ENCODE measurements at places on chromosomes 4 and X.

GRCh38 chr4:177667687-177668086 lies 225.4 kb upstream of the AGA start:
- peak; percentile 2 for DNase-seq

DNA sequence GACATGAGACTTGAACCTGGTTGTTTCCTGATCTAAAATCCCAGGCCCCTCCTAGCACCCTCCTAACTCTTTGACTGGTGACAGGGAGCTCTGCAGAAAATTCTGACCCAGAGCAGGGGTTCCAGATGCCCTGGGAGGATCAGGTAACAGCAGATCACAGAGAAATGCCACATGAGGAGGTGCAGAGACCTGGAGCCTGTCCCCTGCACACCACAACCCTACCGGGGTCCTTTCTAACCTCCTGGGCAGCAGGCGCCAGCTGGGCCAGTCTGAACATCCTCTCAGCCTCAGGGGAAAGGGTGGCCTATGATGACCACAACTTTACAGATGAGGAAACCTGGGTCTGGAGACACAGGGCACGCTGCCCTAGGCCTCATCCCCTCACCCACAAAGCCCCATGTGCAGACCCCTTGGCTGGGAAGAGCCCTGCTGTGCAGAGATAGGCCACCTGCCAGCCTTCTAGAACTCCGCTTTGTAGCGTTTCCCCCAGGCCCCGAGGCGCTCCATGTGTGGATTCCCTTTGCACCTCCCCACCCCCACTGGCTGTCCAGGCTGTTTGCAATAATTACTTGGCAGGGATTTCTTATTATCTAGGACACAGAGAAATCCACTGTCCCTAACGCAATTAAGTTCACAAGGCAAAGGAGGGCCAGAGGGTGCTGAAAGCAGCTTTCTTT lies 36.5 kb downstream of the WDR1 start:
- DNase-seq, result no peak

- DNase-seq, result no peak
These were observed 20.4 kb upstream of the FMR1NB start for GRCh38 chrX:147960722-147961121.

GRCh38 chr4:188218392-188218791 lies 79.2 kb downstream of the TRIML1 start:
- DNase-seq, result peak; percentile 45

GRCh38 chrX:48663241-48663640 lies 20.4 kb upstream of the WAS start:
- no peak for DNase-seq

DNA sequence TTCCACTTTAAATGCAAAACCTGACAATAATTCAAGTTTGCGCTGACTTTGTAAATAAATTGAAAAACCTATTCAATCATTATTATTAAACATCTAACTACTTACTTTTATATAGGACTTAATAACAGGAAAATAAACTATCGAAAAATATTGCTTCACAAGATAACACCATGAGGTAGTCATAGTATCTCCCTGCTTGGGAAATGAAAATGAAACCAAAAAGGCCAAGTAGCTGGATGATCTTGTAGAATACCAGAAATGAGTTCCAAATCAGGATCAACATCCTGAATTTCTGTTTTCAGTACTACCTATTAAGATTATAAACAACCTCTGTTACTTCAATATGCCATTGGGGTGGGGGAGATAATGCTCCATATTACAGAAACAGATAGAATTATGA lies 58.9 kb downstream of the CHIC2 start:
- no peak for DNase-seq

DNA sequence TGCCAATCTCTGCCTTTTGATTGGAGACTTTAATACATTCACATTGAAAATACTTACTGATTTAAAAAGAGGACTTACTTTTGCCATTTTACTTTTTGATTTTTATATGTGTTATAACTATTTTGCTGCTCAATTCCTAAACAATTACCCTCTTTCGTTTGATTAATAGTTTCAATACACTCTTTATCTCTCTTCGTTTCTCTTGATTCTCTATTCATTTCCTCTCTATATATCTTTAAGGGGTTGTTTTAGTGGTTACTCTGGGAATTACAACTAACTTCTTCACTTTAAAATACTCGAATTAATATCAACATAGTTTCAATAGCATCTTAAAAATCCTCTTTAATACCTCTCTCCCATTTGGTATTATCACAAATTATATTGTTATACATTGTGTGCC lies 116.6 kb downstream of the PTCHD1 start:
- no peak for DNase-seq

DNA sequence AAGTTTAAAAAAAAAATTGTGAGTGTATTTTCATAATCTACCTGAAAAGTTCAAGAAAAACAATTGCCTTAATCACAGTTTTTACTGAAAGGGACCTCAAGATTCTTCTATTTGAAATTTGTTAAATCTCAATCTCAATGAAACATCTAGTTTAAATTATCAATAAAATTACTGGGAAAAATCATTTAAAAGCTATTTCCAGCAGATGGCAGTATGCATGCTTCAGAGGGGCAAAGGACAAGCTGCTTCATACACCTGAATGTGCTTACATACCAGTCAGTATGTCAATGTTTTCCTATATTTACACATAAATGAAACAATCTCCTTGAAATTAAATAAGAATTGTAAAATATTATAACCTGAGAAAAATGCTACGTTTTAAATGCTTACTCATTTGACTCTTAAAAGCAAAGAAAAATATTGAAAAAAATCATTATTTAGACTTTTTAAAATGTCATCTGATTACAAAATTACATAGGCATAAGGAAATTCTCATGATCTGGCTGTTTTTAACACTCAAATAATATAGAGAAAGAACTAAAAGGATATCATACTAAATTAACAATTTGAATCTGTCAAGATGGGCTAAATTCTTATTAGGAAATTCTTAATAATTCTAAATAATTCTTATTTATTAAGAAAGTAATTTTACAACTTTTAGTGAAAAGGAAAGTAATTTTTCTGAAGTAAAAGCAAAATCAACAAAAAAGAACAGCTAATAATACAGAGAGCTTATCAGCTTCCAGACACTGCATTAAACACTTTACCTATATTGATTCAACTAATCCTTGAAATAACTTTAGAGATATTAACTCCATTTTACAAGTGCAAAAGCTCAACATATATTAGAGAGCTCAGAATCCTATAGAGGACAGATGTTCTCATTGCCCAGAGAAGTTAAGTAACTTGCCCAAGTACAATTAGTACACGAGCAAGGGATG lies 242.1 kb downstream of the ADAMTS3 start:
- peak; percentile 54 for DNase-seq

GRCh38 chrX:20118065-20118824 lies 1.5 kb upstream of the MAP7D2 start:
- no peak for DNase-seq

DNA sequence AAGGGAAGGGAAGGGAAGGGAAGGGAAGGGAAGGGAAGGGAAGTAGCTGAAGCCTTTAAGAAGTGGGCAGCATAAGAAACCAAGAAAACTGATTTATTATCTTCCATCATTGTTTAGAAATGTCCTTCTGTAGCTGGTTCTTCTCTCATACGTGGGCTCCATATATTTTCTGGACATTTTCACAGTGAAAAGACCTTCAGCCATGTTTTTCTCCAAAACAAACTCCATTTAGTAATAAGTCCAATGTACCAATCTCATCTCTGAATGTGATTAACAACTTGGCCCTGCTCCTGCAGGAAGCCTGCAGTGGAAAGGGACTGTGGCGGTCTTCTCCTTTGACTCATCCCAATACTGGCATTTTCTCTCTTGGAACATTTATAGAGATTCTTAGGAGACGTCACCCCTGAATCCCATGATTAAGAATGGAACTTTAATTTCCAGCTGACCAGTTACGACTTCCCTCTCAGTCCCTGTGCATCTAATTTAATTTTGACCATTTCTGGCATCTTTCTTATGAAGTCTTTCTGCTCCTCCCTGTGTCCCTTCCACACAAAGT lies 96.6 kb upstream of the GUCY1A1 start:
- DNase-seq, result no peak

DNA sequence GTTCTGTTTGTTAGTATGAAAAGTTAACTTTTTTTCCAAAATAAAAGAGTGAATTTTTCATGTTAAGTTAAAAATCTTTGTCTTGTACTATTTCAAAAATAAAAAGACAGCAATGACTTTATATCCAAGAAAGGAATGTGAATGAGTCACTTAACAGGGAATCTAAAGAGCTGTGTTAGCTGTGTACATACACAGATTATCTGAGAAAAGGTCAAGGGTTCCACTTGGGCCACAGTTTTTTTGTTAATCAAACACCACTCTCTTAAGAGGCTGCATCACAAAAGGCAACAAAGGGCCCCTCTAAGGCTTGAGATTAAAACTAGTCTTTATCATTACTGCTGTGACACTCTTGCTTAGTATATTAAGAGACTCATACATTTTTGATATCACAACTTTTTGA lies 82.1 kb downstream of the FIP1L1 start:
- no peak for DNase-seq

- DNase-seq, result no peak
These were observed 90.3 kb upstream of the FRG1 start for GRCh38 chr4:189850239-189850856.

DNA sequence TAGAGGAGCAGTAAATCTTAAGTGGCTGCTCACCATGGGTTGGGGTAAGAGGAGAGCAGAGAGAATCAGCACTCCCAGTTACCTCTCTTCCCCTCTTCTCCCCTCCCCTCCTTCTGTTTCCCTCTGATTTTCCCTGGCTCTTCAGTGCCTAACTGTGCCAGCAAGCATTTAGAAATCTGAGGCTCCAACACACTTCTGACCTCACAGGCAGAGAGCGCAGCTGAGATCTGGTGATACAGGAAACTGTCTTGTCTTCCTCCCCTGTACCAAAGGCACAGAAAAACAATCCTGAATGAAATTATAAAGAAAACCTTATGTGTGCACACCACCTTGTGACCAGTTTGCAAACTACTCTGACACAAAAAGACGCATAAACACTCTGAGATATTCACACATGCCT lies 82.4 kb upstream of the SMIM10 start:
- no peak for DNase-seq
